ENCODE measurements at places on chromosomes 6 and 20. TPM values are rescaled to one million over a fixed set of nuclear protein-coding genes. Genes with fewer than 3 reads are reported as not detected.

DNA sequence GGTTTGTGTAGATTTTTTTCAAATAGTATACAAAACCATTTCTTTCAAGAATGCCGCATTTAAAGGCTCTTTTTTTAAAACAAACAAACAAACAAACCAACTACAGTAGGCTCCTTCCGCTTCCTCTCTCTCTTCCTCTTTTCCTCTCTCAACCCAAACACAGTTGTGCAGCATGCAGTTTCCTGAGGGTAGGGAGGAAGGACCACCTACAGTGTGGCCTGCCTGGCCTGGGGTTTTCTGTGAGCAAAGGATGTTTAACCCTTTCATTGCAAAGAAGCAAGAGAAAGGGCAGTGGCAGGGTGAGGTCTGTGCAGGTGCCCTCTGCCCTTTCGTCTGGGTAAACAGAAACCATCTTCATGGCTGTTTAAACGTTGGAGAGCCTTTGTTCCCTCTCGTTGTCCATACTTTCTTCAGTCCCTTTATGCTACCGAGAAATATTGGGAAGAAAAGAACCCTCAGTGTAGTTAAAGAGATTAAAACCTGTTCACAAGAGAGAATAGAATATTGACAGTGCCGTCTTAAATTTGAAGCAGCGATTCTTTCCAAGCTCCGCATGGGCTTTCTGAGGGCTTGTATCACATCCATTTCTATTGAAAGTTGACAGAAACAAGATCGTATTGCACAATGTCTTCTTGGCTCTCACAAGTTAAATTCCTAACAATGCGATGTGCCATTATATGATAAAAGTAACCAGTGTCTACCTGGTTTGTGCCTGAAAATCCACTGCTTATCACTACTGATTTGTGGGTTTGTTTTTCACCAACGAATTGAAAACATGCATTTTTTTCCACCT, 215.5 kb upstream of the SNX9 start:
- DNase-seq: no peak

The PPIL6 gene
- total RNA-seq: 26.7 TPM

The TMEM74B gene
- 6.7 TPM for total RNA-seq

The DAAM2 gene
- total RNA-seq: 66.1 TPM

The SAMD10 gene
- total RNA-seq: 6.2 TPM

The RTN4IP1 gene
- total RNA-seq: 9.9 TPM

The ADRM1 gene
- 283 TPM for total RNA-seq

The TULP1 gene
- 0.87 TPM for total RNA-seq

The ANKEF1 gene
- 32.4 TPM for total RNA-seq
